Spleen (tissue), 13 donors: ENCODE measurements at places on chromosomes 5 and 9. TPM values are rescaled to one million over a fixed set of nuclear protein-coding genes. Genes with fewer than 3 reads are reported as not detected.

Gene PCDHA12
- 0.17 TPM for total RNA-seq

GRCh38 chr5:160976181-160976580, 124.2 kb upstream of the ATP10B start:
- no peaks in the 10 kb centered on the region for H3K36me3 ChIP-seq
- H3K27ac ChIP-seq, result no peak overlapping the region
- no peak for DNase-seq
- no peaks in the 10 kb centered on the region for H3K4me1 ChIP-seq
- H3K27me3 ChIP-seq, result no peaks in the 10 kb centered on the region

DNA sequence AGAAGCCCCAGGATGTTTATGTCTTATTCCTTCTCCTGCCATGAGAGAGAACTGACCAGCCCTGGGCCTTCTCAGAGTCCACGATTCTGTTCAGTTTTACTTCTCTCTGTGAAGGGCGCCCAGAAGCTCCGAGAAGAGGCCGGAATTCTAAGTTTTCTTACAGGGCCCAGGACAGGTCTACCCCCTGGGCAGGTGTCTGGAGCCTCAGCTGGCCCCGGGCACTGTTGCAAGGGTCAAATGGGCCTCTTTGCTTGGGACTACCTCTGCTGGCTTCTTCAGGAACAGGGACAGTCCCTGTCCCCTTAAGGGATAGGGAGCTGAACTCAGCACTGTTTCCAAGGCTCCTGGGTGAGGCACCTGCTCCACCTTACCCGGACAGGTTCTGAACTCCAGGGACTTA, 55.0 kb downstream of the RASGEF1C start:
- H3K4me3 ChIP-seq, result no peak overlapping the region
- no peaks in the 10 kb centered on the region for H3K4me1 ChIP-seq
- no peaks in the 10 kb centered on the region for H3K27me3 ChIP-seq

DNA sequence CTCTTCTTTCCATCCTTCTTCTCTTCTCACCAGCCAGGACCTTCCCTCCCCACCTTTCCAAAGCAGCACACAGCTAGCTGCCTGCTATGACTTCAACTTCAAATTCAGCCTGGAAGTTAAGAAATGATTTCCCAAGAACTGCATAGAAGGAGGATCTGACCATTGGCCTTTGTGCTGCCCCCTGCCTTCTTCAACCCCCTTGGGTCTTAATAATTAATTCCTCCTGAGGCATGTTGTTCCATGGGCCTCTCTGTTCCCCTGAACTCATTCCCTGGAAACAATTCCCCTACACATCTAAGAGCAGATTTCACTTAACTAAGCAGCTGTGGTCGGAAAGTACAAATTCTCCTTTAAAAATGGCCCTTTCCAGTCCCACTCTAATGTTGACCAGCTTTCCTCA, 62.4 kb downstream of the ADAMTS12 start:
- H3K4me3 ChIP-seq, result no peak overlapping the region
- DNase-seq, result no peak
- H3K4me1 ChIP-seq, result no peaks in the 10 kb centered on the region
- H3K36me3 ChIP-seq, result no peaks in the 10 kb centered on the region
- H3K27ac ChIP-seq, result no peak overlapping the region

- no peak overlapping the region for H3K27ac ChIP-seq
- no peak overlapping the region for H3K4me3 ChIP-seq
- no peaks in the 10 kb centered on the region for H3K4me1 ChIP-seq
- DNase-seq, result peak; percentile 33
- H3K36me3 ChIP-seq, result no peaks in the 10 kb centered on the region
Measured at GRCh38 chr9:135294836-135295235, 184.7 kb upstream of the PPP1R26 start.
